Hepatocyte (in vitro differentiated cells): ENCODE measurements at places on chromosomes 6 and 20. TPM values are rescaled to one million over a fixed set of nuclear protein-coding genes. Genes with fewer than 3 reads are reported as not detected.

- no peak for DNase-seq
These were observed 401.9 kb downstream of the QKI start for GRCh38 chr6:163816441-163816840.

- no peak for DNase-seq
These were observed 2.3 kb upstream of the EPB41L1 start for GRCh38 chr20:36152261-36152660.

DNA sequence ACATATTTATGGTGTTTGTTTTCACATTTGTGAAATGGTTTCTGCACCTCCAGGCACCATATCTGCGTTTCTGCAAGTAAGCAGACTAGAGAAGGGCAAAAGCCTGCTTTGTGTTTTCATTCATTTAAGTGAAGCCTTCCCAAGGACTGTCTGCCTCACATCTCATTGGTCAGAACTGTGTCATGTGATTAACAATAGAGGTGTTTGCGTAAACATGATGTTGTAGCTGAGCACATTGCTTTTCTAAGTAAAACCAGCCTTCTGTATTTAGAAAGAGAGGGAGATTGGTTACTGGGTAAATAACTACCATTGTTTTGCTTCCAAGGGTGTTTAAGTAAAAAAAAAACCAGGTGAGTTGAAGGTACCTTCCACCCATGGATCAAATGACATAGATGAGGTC is 39.7 kb downstream of the SH3BGRL2 start:
- no peak for DNase-seq

DNA sequence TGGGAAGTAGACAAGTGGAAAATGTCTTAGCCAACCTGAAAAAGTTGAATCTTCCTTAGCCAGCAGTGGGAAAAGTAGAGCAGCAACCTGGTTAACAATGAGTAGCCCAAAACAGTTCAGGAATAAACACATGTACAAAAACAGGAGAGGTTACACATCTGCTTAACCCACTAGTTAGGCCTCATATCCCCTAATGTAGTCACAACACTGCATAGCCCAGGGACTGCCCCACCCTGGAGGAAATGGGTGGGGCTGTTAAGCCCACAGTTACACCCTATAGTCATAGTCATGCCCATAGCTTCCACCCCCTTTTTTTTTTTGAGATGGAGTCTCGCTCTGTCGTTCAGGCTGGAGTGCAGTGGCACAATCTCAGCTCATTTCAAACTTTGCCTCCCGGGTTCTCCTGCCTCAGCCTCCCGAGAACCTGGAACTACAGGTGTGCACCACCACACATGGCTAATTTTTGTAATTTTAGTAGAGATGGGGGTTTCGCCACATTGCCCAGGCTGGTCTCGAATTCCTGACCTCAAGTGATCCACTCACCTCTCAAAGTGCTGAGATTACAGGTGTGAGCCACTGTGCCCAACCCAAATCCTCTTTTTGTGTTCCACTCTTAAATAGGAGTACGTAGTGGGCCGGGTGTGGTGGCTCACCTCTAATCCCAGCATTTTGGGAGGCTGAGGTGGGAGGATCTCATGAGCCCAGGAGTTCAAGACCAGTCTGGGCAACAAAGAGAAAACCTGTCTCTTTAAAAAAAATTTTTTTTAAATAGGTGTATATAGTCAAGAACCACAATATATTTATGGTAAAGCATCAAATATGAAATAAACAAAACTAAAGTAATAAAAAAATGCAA is 24.5 kb downstream of the ILRUN start:
- DNase-seq, result no peak

GRCh38 chr6:81744131-81744530 is 8.3 kb downstream of the TENT5A start:
- DNase-seq, result no peak

- peak; percentile 55 for DNase-seq
These were observed 817 bp downstream of the ME1 start for GRCh38 chr6:83429857-83430610.

- DNase-seq, result no peak
These were observed 205.3 kb downstream of the TENT5A start for GRCh38 chr6:81547149-81547548.

GRCh38 chr6:7139835-7140470 is 32.2 kb downstream of the RREB1 start:
- no peak for DNase-seq

DNA sequence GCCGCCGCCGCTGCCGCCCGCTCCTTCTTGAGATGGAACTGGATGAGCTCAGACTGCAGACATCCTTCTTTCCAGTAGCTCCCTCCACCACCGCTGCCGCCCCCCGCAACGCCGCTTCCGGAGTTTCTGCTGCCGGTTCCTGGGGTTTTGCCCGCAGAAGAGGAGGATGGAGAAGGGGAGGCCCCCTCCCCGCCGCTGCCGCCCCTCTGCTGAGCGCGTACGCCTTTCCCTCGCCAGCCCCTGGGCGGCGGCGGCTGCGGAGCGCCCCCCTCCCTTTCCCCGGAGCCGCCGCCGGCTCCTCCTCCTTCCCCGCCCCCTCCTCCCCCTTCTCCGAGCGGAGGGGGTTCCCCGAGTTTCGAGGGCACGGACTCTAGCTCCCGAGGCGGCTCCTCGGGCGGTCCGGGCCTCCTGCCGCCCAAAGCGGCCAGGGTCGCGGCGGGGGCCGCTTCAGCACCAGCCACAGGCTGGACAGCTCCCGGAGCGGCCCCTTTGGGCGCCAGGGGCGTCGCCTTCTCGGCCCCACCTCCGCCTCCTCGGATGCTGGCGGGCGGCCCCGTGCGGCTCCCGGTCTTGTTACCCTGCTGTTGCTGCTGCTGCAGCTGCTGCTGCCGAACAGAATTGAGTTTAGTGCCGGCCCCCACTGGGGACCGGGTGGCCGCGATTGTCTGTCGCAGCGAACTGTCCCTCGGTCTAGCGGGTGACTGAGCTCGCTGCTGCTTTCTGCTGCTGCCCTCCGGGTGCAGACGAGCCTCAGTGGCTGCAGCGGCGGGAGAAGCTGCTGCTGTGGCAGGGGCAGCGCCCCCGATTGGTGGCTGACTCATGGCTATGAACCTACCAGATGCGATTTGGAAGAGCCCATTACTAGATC is 3.1 kb downstream of the MTCL3 start:
- DNase-seq, result peak; percentile 73

DNA sequence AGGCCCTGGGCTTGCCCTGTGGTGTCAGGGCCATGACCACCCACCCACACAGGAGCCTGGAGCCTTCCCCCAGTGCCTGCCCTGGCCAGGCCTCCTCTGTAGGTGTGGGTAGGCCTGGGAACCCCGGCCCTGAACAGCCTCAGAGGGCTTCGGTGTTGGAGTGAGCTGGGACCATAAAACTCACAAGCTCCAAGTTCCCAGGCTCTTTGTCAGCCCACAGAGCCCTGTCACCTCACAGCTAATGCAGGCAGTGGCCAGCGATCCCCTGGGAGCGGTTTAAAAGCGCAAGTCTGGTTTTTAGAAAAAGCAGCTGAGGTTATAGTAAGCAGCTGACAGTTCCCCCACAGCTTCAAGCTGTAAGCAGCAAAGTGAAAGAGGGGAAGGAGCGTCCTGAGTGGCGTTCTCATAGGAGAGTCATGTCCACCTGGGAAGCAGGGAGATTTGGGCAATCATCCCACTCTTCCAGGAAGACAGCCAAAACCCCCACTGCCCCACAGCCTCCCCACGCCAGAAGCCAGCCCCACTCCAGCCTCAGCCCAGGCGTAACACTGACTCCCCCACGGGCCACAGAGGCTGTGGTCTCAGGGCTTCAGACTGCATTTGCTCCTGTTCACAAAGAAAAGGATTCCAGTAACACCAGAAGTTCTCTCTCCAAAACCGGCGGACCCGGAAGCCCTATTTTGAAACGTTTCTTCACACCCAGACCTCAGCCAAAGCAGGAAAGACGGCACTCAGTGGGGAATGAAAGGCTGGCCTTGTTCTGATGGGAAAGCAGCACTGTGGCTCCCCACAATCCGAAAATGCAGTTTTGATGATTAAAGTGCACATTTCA is 34.3 kb upstream of the FOXC1 start:
- no peak for DNase-seq

- DNase-seq, result peak; percentile 92
These were observed at the start of gene POU3F2 for GRCh38 chr6:98834060-98835031. Gene POU3F2, plus strand, starts transcription at chr6:98834574. Its CDS starts 300 bp downstream, at chr6:98834874.

DNA sequence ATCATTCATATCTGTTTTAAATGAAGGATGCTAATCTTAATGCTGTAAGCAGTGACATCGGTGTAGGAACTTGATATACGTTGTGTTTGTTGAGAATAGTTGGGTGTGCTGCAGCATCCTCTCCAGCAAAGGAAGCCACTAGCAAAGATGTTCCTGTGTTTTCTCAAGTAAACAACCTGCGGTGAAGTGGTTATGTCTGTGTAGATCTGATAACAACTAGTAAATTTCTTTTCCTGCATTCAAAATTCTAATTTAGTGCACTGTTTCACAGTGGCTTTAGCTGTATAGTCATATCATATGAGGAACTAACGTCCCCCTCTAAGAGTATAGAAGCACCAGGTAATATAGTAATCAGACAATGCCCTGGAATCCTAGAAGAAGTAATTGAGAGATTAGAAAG is 38.7 kb downstream of the NCOA7 start:
- DNase-seq, result no peak

GRCh38 chr6:15709651-15710269 is 46.9 kb upstream of the DTNBP1 start:
- no peak for DNase-seq

DNA sequence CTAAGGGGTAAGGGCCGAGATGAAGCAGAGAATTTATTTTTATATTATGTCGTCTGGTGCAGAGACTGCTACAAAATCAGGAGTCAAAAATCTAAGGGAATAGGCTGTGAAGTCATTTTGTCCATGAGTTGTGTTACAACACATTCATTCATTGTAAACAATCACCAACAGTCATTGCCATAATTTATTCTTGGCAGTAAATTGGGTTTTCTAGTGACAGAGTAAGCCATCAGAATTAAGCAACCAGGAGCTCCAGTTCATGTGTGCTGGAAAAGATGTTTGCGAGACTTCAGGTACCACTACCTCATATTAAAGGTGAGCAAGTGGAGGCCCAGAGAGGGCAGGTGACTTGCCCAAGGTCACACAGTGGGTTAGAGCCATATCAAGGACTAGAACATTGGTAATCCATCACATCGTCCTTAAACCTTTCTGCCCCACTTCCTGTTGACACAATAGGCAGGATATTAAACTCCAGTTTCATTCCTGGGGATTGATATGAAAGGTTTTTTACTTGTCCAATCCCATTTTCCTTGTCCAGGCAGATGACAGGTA is 46.0 kb downstream of the E2F3 start:
- DNase-seq, result no peak

DNA sequence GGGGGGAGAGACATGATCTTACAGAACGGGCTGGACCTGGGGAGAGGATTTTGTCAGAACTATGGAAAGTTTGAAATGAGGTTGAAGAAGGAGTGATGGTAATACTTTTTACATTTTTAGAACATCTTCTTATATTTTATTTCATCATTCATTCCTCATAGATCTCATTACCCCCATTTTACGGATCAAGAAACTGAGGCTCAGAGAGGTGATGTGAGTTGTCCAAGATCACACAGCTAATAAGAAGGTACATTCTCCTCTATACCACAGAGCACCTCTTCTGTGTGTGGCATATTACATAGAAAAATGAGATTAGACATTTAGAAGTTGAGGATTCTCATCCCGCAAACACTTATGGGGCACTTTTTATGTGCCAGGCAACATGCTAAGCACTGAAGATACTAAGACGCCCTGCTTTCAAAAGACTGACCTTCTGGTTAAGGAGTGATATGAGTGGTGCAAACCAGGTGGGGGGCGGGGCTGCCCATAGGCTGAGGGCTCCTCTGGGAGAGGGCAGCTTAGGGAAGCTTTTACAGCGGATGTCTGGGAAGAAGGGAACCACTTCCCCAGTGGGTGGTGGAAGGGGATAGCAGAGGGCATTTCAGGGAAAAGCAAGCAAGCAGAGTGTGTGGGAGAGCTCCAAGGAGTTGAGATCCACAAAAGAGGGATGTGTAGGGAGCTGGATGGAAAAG is 17.4 kb upstream of the RNF39 start:
- DNase-seq, result no peak

DNA sequence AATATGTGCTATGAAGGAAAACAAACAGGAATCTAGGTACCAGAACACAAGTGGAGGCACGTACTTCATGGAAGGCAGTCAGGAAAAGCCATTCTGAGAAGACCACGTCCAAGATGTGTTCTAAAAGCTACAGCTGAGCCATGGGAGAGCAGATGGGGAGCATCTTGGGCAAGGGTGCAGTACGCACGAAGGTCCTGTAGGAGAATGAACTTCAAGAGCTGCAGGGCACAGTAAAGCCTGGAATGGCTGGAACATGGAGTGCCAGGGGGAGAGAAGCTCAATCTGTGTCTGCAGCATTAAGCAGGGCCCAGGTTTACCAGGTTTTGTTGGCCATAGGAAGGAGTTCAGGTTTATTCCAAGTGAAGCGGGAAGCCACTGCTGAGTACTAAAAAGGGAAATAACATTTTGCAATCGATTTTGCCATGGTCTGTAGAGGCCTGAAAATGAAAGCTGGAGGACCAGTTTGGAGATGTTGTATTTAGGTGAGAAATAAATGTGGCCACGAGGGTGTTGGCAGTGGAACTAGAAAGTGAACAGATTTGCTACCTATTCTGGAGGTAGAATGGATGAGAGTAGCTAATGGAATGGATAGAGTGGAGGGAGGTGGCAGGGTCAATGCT is 29.9 kb downstream of the ADTRP start:
- no peak for DNase-seq

DNA sequence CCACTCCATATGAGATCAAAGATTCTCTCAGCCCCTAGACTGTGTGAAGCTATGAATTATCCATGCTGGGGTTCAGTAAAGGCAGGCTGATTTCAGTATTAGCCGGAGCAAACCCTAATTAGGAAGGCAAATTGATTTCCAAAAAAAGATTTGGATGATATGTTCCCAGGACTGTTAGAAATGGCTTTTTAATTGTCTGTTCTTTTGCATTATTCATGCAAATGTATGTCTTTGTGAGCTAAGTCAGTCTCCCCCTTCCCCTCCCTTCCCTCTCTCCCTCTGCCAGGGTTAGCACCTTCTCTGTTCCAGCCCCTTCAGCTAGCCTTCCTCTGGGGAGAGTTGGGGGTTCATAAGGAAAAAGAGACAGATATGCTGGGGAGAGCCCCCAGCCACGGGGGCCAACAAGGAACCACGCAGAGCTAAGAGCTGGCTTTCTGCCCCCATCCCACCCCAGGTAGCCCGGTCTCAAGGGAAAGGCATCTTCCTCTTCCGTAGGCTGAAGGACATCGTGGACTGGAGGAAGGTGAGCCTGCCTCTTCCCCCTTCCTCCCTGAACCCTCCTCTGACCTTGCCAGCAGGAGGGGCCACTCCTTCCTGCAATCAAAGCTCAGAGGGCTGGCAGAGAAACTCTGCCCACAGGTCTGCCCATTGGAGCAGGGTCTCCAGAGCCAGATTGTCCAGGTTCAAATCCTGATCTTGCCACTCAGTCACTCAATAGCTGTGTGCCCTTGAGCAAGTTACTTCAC is 32.3 kb downstream of the PDRG1 start:
- no peak for DNase-seq

GRCh38 chr20:44137266-44137801 is 49.7 kb downstream of the JPH2 start:
- DNase-seq, result peak; percentile 79

ZDHHC14 gene
- polyA plus RNA-seq, result 20.2 and 25.2 TPM in 2 replicates

MAP7 gene
- 13.4 and 14.4 TPM in 2 replicates for polyA plus RNA-seq

ACSS2 gene
- 52.0 and 56.2 TPM in 2 replicates for polyA plus RNA-seq

CST2 gene
- polyA plus RNA-seq, result not detected in 2 replicates

RREB1 gene
- 15.2 and 19.7 TPM in 2 replicates for polyA plus RNA-seq

RBM38 gene
- 15.6 and 19.6 TPM in 2 replicates for polyA plus RNA-seq

CALHM6 gene
- 0.43 and 0.50 TPM in 2 replicates for polyA plus RNA-seq

HLA-E gene
- polyA plus RNA-seq, result 141 and 163 TPM in 2 replicates

BPIFB4 gene
- polyA plus RNA-seq, result not detected in 2 replicates

MUCL3 gene
- 0.11 and 0.34 TPM in 2 replicates for polyA plus RNA-seq

MUC21 gene
- polyA plus RNA-seq, result not detected in 2 replicates

SYCP2 gene
- polyA plus RNA-seq, result 1.1 and 1.2 TPM in 2 replicates
